ENCODE measurements at places on chromosomes 3 and 15.
A peak's percentile ranks its signal among the peaks of the same experiment; 100 is the strongest.

- DNase-seq = no peak
Measured at GRCh38 chr3:190097617-190098016, 23.1 kb downstream of the P3H2 start.

- DNase-seq = no peak
Measured at GRCh38 chr3:122533480-122533879, 18.7 kb upstream of the KPNA1 start.

DNA sequence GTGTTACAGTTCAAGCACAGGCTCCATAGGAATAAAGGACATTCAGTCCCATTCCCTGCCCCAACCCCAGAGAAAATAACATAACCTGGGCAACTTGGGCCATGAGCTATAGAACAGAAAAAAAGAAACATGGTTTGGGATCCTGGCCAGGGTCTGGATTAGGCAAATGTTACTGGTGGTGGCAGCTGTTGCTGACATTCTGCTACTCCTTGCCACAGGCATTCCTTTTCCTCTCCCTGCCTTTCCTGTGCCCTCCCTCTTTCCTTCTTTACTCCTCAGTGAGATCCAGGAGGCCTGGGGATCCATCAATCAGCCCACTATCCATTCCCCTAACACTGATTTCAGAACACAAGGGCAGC, 129.1 kb downstream of the NTRK3 start:
- no peak for DNase-seq

- no peak for DNase-seq
Measured at GRCh38 chr3:193086681-193087080, 154.3 kb upstream of the PLAAT1 start.

DNA sequence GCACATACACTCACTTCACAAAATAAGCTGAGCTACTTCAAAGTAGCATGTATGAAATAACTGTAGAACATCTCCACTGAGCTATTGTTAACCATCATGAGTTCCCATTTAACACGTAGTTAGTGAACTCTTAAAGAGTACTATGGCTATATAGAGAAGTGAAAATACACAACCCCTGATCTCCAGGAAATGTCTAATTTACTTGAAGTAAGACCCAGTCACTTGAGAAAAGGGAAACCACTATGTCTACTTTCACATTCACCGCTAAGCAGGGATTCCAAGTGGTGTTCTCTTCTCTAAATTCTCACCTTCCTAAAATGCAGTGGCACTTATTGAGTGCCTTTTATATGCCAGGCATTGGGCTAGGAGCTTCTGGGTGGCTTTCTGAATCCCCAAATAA, 35.0 kb upstream of the COLQ start:
- DNase-seq = no peak

GRCh38 chr15:55186331-55186730, 10.4 kb downstream of the RSL24D1 start:
- no peak for DNase-seq

- no peak for DNase-seq
Measured at GRCh38 chr3:98855806-98856400, 45.6 kb downstream of the DCBLD2 start.

DNA sequence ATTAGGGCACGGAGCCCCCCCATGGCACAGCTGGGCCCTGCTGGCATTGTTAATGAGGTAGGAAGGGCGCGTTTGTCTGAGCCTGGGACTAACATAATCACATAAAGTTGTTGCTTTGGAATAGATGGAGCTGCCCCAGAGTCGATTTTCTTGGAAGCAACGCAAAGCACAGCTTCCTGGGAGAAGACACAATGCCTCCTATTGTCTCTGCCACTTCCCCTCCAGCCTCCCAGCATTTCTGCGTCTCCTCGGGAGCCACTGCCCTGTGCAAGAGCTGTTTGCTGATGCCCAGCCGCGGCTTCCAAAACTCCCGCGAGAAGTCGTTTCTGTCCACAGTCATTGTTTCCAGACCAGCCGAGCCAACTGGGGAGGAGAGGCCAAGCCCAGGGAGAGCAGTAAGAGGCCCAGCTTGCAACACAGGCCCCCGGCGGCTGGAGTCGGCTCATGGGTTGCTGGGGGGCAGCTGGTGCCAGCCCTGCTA, 18.1 kb upstream of the ALDH1A3 start:
- no peak for DNase-seq

DNA sequence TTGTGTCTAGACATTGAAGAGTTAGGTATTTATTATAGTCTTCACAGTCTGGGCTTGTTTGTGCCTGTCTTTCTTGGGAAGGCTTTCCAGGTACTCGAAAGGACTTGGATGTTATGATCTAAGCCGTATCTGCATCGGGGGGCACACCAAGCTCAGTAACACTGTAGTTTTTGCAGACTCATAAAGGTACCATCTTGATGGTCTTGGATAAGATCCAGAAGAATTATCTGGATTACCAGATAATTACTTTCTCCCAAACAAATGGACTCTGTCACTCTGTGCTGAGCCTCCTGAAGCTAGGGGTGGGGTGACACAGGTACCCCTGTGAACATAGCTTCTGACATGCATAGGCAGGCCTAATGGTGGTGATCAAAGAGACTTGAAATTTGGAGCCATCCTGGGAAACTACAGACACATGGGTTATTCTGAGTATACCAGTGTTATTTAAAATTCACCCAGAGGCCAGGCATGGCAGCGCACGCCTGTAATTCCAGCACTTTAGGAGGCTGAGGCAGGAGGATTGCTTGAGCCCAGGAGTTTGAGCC, 238.6 kb upstream of the TPM1 start:
- DNase-seq = no peak

DNA sequence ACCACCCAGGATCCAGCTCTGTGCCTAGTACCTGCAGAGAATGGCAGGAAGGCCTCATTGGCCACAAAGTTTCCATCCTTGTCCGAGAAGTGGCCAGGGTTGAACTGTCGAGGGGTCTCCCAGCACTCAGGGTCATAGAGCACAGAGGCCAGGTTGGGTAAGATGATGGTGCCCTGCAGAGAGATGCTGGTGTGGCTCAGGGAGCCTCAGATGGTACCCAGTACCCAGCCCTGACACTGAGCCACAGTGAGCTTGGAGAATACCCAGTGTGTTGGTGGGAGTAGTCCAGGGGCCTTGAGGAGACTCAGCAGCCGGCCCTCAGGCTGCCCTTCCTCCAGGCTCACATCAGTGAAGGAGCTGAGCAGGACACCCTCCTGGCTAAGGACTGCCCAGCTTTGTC, 11.5 kb upstream of the PARL start:
- no peak for DNase-seq

GRCh38 chr15:36632226-36632625, 52.8 kb downstream of the CDIN1 start:
- no peak for DNase-seq

DNA sequence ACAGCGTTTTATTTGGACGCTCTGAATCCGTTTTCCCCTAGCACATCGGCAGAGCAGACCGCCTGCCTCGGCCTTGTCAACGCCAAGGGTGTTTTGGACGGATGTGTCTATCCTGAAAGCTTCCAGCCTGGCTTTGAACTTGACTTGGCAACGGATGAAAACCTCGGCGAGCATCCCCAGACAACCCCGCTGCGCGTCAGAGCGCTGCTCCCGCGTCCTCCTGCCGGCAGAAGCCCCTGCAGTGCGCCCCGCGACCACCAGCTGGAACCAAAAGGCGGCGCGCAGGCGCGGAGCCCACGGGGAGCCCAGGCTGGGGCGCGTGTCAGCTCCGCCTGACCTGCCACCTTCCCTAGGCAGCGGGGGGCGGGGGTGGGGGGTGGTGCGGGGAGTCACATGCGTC, 26.2 kb upstream of the ARL8B start:
- DNase-seq = peak; percentile 72

DNA sequence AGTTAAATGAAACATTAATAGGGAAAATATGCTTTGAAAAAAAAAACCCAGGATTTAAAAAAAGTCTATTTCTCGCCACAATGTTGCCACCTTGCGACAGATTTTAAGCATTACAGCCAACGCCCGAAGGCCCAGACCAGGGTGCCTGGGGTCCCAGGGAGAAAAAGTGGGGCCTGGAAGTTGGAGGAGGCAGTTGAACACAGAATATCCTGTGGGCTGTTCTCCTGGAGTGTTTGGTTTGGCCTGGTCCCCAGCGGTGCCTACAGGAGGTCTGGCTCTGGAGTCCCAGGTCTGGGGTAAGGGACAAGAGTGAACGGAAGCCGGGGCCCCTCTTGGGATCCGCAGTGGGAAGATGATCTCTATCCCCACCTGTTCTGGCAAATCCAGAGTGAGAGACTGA, 3.4 kb downstream of the RNU6-1 start:
- DNase-seq = no peak

GRCh38 chr3:137789236-137789635, 25.1 kb downstream of the SOX14 start:
- DNase-seq = no peak

DNA sequence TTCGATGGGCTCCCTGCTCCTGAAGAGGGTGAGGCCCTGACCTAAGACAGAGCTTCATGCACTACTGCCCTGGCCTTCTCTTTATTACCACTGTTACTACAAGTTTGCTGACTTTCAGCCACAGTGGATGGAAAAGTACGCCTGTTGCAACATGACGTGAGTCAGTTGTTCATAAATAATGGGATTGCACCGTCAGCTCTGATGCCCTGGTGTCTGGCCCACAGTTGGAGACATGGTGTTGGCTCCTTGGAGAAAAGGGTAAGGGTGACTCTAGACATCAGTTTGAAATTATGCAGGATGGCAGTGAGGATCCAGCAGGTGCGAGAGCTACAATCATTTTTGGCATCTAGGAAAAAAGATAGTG, 5.5 kb downstream of the PAQR5 start:
- DNase-seq = no peak

DNA sequence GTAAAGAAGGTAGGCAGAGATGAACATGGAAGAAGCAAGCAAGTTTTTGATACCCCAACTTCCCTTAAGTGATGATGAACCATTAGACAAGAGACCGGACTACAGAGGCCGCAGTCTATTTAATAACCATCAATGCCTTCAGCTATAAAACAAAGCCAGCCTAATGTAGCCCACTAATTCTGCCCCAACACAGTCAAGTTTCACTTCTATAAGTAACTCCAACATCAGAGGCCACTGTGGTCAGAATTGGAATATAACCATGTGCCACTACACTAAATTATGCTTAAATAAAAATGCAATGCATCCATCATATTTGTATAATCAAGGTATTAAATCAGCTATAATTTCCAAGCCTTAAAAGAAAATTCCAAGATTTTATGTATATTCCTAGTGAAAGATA, 234.7 kb downstream of the FOXP1 start:
- DNase-seq = no peak

GRCh38 chr3:190094160-190094718, 26.5 kb downstream of the P3H2 start:
- no peak for DNase-seq

DNA sequence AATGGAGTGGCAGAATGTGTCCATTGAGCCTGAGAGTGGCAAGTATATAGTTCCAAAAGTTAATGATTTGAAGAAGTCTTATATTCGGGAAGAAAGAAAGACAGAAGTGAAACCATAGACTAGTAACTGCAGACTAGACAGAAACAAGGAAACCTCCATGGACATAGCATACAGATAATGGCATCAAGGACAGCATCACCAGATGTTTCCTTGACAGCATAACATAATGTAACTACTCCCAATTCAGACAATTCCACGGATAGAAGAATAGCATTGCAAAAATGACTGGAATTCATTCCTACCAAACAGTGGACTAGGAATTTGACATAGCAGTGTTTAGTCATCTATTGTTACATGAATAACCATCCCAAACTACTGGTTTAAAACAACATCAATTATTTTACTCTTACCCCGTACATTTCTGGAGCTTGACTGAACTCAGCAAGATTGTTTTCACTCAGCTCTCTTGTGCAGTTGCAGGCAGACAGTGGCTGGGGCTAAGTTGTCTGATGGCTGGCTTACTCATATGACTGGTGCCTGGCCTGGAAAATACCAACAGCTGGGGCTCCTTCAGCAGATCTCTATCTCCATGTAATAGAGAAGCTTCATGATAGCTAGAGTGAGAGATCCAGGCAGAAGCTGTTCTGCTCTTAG, 109.7 kb upstream of the GADL1 start:
- DNase-seq = no peak

GRCh38 chr3:15434756-15435155, 7.4 kb downstream of the EAF1 start:
- no peak for DNase-seq

DNA sequence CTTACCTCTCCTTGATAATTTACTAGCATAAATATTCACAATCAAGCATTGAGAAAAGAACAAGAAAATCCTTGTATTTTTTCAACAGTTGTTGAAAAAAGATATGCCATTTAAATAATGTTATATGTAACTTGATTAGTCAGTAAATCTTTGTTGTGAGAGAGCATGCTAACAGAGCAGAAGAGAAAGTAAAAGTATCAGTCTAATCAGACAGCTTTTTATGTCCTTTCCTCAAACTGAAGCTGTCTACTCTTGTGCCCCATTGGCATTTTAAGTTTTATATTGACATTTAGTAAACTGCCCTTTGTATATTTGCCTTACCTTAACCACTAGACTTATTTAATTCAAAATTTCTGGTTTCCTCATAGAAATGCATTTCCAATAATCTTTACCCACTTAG, 668.7 kb downstream of the OTOL1 start:
- no peak for DNase-seq

DNA sequence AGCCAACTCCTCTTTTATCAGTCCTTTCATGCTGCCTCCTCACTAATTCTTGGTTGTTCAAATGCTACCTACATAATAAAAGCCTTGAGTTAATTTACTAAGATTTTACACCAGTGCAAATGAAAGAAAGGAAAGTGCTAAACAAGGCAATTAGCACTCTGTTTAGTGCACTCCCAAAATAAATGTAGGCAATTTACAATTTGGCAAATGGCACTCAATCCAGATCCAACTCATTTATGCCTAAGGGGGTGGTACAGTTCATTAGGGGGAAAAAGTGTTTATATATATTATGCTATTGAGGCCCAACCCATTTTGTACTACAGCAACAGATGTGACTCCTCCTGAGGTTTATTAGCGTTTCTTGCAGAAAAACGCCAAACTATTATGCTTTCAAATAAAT, 370.1 kb downstream of the NR2F2 start:
- no peak for DNase-seq

GRCh38 chr3:153897025-153897723, 224.0 kb upstream of the ARHGEF26 start:
- DNase-seq = no peak

- DNase-seq = no peak
Measured at GRCh38 chr3:107545680-107546120, 22.9 kb downstream of the BBX start.

DNA sequence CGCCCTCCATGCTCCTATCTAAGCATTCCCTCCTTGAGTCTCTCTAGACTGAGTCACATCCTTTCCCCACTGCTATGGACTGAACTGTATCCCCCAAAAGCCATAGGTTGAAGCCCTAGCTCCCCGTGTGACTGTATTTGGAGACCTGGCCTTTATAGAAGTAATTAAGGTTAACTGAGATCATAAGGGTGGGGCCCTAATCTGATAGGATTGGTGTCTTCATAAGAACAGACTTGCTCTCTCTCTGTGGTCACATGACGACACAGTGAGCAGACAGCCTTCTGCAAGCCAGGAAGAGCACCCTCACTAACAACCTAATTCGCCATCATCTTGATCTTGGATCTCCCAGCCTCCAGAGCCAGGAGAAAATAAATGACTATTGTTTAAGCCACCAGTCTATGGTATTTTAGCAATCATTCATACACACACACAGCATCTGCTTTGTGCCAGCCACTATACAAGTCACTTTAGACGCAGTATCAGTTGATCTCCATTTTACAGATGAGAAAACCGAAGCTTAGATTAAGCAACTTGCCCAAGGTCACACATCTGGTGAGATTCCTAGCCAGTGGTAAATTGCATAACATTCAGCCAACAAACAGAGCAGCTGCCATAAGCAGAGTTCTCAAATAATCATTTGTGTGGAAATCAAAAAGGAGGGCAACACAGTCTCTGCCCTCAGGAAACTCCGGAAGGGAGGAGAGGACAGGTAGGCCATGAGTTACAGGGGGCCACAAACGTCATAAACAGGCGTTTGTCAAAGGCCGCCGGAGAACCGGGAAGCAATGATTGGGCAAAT, 66.3 kb upstream of the HES1 start:
- DNase-seq = no peak

All from right renal cortex interstitium (tissue), 3 donors.